ENCODE measurements at places on chromosomes 5 and 9.

GRCh38 chr9:88696501-88696900 lies 161.5 kb downstream of the NXNL2 start:
- no peak for DNase-seq

GRCh38 chr5:5203451-5203850 lies 63.3 kb downstream of the ADAMTS16 start:
- DNase-seq = no peak

DNA sequence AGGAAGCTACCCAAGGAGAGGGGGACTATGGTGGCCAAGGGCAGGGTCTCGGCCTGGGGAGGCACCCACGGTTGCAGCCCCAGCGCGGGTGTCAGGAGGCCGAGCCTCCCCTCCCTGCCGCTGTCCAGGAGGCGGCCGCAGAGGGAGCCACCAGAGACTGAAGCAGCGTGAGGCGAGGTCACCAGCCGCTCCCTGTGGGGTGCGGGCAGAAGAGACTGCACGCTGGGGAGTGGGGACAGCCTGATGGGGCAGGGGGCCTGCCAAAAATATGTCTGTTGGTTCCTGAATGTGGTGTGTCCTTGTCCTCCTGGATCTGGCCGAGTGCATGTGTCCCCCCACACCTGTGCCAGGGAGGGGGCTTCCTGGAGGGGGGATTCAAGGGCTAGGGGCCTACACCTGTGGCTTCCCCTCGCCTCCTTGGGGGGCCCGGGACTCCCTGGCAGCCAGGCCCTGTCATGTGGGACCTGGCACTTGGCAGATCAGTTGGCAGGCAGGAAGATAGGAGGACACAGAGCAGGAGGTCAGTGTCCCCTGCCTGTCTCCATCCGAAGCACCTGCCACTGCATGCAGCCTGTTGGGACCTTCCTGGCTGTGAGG lies 131.2 kb downstream of the DAB2IP start:
- no peak for DNase-seq

GRCh38 chr9:127109212-127109711 lies 13.2 kb downstream of the ANGPTL2 start:
- no peak for DNase-seq

- peak; percentile 96 for DNase-seq
Observed at GRCh38 chr5:177403792-177404640, 3.6 kb upstream of the PFN3 start.
